ENCODE measurements at places on chromosomes 5 and 9.

DNA sequence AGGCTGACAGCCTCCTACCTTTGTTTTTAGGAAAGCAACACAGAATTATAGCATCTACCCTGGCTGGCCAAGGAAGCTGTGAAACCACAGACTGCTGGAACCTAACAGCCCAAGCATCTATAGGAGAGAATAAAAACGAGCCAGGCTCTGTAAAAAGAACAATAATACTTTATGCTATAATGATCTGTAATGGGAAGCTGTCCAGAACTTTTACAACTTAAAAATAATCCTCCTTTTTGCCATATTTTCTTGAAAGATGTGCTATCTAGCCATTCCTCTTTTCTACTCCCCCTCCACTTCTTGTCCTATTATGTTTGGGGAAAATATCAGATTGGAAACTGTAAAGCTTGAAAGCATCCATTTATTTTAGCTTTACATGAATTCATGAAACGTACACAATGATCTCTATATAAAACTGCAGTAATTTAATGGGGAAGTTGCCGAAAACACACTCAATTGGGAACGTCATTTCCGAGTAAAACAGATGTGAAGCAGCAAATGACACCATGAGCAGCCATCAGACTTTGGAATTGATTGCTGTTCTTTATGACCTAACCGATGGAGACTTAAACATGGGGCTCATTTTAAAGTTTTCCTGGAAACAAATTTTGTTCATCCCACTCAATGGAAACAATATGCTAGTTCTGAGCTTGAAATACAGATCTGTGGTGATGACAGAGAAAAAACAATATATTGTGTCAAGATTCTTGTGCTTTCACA is 450.3 kb upstream of the CLINT1 start:
- no peak for DNase-seq

DNA sequence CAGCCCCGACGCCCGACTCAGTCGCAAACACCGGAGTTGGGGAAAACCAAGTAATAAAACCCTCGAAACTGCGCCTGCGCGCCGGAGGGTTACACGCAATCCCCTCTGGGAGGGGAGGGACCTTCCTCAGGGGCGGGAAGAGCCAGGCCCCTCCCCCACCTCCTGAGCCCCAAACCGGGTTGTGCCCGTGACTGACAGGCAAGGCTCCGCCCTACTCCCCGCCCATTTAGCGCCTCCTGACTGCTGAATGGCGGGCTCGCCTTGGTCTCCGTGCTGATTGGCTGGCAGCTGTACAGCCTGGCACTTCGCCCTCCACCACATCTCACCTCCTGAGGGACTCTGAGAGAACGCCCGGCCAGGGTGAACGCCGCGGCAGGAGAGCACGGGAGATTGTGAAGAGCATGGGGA is at the start of gene PRDM9:
PRDM9 (plus strand) TSS at position 332 of the 408 bp plus-strand sequence. CDS start 1,425 bp downstream, outside the sequence.
- DNase-seq: peak; percentile 30

- DNase-seq: no peak
Observed at GRCh38 chr5:84063041-84063440, 321.6 kb downstream of the EDIL3 start.

DNA sequence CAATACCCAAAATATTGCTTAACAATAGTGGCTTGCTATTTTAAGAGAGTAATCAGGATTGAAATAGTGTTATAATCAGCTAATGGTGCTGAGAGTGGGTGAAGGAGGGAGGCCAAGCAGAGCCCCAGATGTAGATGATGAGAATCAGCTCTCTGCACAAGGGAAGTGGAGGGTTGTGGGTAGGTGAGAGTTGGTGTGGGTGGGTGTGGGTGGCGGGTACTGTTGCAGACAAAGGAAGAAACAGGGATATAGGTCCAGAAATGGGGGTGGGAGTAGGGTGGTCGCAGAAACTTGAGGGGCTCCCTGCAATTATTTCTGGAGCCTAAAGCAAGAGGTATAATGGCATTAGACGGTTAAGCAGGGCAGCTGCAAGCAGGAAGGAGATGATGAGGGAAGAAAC is 7.4 kb upstream of the ADCY2 start:
- no peak for DNase-seq

DNA sequence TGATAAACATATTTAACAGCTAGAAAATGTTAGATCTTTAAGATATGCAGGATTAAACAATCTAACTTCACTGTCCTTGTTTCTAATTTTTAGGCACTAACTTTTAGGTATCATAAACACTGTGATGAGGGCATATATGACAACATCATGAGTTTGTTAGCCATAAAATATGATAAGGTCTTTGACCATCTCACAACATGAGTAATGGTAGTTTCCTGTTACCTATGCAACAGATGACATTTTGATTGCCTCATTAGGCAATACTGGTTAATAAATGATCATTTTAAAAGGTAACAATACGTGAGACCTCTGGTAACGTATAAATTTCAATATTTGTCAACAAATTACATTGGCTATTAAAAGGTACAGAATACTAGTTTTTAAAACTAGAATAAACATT is 613.5 kb downstream of the PDE4D start:
- DNase-seq: no peak

- no peak for DNase-seq
Observed at GRCh38 chr5:140075371-140075770, 32.3 kb upstream of the NRG2 start.

GRCh38 chr5:72465066-72465465 is 42.1 kb downstream of the ZNF366 start:
- DNase-seq: no peak

DNA sequence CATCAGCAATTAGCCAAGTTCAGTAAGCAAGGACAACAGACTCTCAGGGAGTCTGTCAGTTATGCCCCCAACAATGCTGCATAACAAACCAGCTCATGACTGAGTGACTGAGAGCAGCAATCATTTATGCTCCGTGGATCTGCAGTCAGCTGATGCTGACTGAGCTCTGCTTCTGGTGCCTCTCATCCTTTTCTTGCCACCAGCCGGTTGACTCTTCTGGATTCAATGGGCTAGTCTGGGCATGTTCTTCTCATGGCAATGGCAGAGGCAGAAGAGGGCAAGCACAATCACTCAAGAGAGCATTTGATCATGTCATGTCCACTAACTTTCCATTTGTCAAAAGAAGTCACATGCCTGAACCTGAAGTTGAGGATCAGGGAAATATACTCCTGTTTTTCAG is 157.0 kb upstream of the NTRK2 start:
- no peak for DNase-seq

- DNase-seq: no peak
Observed at GRCh38 chr9:1034271-1034670, 15.9 kb upstream of the DMRT2 start.

- no peak for DNase-seq
Observed at GRCh38 chr5:153439130-153439529, 51.3 kb upstream of the GRIA1 start.

DNA sequence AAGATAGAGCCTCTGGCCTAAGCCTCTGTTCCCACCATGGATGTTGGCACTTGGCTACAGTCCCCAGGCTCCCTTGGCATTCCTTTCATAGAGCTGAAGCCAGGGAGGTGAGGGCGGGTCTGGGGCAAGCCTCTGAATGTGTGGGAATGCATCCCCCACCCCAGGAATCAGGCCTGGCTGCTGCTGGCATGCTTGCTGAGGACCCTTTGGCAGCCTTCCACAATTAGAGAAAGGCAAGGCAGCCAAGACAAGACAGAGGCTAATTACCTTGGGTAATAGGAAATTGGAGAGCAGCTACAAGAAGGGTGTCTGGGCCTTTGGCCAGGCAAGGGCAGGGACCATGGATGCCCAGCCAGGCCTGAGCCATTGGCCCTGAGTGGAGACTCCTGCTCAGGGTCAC is 204.4 kb upstream of the TRIM32 start:
- no peak for DNase-seq

- DNase-seq: no peak
Observed at GRCh38 chr5:111237470-111237869, 13.3 kb downstream of the CAMK4 start.

DNA sequence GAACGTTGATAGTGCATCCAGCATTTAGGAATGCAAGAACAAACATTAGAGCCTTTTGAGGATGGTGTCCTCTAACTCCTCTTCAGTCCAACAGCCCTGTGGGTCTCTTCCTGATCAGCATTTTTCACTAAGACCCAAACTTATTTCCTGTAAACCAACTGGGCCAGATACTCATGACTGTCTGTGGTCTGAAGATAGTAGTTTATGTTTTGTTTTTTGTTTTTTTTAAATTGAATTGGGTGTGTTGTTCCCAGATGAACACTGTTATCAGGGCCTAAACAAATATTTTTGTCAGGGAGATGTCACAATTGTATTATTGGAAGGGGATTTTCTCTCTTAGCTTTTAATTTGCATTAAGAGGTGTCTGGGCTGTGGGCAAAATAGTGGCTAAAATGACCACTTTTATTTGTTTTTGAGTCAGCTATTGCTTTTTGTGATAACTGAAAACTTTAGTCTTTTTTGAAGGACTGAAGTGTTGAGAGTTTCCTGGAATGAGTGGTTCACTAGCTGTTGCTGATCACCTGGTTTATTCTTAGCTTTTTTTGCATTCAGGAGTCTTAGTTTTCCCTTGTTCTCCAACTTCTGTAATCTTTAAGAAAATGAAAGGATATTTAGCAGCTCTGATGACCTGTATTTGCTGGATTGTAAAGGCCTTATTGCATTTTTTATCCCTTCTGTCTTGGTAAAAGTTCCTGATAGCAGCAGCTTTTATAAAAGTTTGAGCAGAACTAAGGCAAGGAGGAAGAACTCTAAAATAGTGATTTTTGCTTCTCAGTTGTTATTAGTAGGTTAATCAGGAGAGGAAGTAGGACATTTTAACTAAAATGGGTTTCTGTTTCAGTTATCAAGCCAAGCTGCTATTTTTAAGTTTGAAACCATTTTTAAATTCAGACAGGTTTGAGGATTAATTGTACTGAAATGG is 5.5 kb downstream of the MAN2A1 start:
- peak; percentile 14 for DNase-seq

DNA sequence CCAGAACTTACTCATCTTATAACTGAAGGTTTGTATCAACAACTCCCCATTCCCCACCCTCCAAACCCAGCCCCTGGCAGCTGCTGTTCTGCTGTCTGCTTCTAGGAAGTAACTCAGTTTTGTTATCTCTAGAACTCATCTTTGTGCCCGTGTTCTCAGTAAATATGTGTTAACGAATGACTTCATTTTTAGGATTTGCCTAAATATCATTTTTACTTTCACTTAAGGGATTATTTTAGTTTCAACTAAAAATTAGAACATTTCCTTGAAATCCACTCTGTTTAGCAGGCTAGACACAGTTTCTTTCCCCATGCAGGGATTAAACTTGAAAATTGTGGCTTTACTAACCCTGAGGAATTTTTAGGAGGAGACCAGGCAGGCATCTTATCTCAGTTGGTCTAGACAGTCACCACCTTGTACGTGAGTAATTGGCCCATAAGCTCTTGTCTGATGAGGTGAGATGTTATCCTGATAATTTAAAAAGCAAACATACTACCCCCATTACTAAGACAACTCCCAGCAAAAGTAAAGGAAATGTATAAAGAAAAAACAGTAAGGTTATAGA is 68.2 kb upstream of the TNFAIP8 start:
- peak; percentile 75 for DNase-seq

- no peak for DNase-seq
Observed at GRCh38 chr9:98132158-98132557, 13.1 kb upstream of the TRIM14 start.

DNA sequence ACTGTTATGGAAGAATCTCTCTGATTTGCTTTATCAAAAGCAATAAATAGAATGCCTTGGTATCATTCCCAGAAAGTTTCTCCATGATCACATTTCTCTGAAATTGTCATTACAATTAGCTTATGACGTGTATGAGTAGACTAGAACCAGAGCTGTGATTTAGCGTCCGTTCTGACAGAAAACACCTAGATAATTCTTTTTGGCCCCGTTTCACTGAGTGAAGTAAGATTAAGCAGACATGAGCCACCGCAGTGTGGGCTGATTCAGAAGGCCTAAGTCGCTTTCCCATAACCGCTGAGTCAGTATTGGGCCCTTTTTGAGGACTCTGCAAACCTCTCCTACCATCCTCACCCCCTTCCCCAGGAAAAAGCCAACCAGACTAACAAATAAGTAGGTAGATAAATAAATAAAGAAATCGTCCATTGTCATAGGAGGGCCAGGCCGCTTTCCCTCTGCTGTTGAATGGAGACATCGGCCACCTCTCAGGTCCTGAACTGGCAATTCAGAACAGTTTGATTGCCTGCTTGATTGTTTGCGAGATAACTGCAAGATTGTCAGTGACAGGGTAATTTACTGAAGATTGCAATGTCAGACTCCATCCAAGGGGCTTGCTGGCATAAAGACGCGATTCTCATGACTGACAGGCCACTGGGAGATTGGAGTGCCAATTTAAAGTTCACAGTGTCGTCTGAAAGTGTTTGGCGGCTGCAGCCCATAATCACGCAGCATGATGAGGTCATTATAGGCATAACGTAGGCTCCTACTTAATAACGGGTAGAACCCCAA is 105.0 kb upstream of the WWC1 start:
- DNase-seq: no peak

- no peak for DNase-seq
Observed at GRCh38 chr9:109179801-109180523, 12.9 kb upstream of the FRRS1L start.

DNA sequence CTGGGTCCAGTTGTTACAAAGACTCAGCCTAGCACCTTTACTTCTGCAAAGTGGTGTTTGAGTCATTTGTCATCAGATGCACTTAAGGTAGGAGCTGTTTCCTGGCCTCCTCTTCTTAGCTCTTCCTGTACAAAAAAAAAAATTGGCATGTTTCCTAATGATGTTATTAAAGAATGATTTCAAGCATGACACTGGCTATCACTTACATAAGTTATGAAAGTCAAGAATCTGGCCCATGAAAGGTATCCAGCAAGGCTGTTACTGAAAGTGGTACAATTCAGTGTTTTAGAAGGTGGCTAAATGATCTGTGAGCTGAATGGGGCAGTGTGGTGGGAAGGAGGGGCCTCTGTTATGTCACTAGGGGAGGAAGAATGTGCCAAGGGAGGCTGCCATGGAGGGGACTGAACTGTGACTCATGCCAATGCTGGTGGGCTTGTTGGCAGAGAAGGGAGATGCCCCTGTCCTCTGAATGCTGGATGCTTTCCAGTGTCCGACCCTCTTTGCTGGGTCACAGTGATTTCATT is 175.1 kb upstream of the MAP1B start:
- no peak for DNase-seq

DNA sequence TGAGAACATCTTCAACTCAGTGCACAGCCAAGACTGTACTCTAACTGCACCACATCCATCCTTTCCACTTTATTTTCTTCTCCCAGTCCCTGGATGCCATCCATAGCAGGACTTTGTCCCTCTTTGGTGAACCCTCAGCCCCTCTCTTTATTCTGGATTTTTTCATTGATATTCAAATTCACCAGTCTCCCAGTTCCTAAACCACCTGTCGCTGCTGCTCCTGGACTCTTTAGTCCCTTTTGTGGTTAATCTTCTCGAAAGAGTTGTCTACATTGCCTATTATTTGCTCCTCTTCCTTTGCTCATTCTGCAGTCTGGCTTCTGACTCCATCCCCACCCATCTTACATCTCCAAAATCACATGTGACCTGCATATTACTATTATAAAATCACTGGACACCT is 59.4 kb upstream of the ZSWIM6 start:
- DNase-seq: no peak

DNA sequence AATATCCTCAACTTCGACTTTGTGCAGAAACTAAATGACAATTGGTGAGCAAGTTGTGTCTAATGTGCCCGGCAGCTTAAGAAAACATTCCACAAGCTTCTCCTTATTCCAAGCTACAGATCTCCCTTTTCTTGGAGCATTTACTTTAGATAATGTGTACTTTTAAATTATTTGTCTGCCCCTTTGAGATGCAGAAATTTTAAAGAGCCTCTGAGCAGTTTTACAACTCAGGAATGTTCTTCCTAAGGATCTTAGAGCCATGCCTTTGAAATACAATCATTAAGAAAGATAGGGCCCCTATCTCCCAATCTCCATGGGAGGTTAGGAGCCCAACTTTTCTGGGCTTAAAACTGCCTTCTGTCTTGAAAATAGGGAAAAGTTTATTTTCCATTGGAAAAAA is 723.7 kb upstream of the COX7C start:
- no peak for DNase-seq

All from CD4-positive, alpha-beta T cell treated with Interleukin-17A for 1 hour (primary cell).